ENCODE measurements at places on chromosomes 3 and 15.

- DNase-seq: no peak
These were observed 37.5 kb upstream of the IQSEC1 start for GRCh38 chr3:13110678-13111116.

GRCh38 chr3:134892761-134893160, 97.7 kb downstream of the EPHB1 start:
- no peak for DNase-seq

- peak; percentile 30 for DNase-seq
These were observed 438 bp downstream of the SHOX2 start for GRCh38 chr3:158105710-158106253.

GRCh38 chr3:37770938-37771918, 90.5 kb upstream of the CTDSPL start:
- DNase-seq: peak; percentile 5

DNA sequence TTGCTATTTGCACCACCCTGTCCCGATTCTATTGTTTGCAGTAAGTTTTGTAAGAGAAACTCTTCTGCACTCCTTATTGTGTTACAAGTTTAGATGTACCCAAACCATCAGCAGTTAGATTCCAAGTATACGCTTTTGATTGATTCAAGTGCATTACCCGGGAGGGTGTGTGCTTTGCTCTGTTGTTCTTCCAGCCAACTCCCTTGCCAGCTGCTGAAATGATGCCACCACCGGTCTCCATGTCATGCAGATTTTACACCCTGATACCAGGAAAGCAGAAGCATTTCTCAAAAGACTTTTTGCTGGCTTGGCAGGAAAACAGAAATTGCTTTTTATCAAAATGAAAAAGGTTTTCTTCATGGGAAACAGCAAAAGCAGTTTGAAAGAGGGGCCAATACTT, 1006.6 kb upstream of the CFAP20DC start:
- DNase-seq: no peak

- no peak for DNase-seq
These were observed 425.8 kb downstream of the ROBO1 start for GRCh38 chr3:79341961-79342360.

GRCh38 chr3:3589715-3590130, 209.5 kb upstream of the LRRN1 start:
- DNase-seq: no peak

GRCh38 chr3:171817074-171817800, 7.0 kb upstream of the PLD1 start:
- DNase-seq: no peak

- DNase-seq: no peak
These were observed 124.8 kb downstream of the XXYLT1 start for GRCh38 chr3:195146131-195146530.

DNA sequence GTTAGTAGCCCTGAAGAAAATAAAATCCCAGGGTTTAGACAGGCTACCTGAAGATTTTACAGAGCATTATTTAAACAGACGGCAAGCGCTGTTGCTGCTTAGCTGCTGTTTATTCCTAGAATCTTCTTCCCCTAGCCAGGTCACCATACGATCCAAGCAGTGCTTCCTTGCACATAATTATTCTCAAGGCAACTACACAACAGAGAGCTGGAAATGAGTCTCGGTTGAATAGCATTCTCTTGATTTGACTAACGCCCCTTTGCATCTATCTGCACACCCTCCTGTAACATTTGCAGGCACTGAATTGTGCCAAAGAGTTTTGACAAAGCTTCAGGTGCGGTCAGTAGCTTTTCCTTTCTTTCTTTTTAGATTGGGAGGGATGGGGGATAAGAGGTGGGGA, 564.4 kb downstream of the TBL1XR1 start:
- no peak for DNase-seq

GRCh38 chr3:50562861-50563260, 4.7 kb downstream of the C3orf18 start:
- DNase-seq: no peak

DNA sequence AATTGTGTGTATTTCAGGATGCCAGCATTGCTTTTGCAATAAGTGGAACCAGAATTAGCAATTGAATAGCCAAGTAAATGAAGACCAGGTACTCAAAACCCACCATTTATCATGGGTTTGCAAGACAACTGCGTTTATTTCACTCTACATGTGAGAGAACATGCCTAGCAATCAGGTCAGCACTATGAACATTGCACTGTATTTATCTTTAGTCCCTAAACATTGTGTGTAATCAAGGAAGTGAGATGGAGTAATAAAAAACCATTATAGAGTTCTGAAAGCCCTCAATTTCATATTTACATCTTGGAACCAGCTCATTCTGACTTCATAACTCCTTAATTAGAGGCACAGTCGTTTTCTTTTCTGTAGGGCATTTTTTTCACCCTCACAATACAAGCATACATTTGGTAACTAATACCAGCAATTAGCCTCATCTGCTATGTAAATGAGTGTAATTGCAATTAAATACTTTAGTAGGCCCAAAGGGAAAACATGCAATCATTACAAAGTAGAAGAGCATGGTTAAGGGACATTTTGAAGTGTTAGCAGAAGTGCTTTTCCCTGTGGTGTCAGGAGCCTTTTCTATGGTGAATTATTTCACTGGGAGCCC, 153.1 kb upstream of the DPH6 start:
- no peak for DNase-seq

DNA sequence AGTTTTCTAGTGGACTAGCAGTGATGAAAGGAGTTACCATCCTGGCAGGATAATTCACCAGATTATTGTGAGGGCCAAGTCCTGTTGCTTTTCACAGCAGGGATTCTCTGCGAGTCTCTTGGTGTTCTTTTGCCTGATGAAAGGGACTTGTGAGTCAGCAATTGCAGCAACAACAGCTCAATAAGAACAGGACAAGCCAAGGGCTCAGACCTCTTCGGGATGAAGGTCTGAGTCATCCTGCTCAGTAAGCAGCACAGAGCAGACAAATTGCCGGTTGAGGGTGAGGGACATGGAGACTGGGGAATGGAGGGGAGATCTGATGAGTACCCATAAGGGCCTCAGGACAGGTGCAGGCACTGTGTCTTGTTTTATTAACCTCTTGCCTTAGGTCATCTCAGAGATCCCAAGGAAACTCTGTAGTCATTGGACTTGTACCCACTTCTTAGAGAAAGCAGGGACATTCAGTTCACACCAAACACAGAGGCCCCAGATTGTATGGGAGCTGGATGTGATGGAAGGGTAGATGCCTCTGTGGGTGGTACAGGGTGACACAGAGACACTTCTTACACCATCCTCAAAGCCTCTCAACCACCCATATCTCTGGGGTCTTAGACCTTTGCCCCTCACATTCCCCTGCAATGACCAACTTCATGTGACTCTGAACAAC, 173.8 kb upstream of the TLE3 start:
- no peak for DNase-seq

- peak; percentile 70 for DNase-seq
These were observed at the start of gene PPP2R3A for GRCh38 chr3:135965506-135966270. PPP2R3A (plus strand) TSS chr3:135965728; CDS start chr3:136001499, 35,771 bp downstream.

GRCh38 chr3:153277029-153277428, 115.0 kb downstream of the RAP2B start:
- no peak for DNase-seq

All from hematopoietic multipotent progenitor cell treated with erythropoietin and hydrocortisone succinate and interleukin-3 and kit ligand, for 15 days (in vitro differentiated cells).